ENCODE measurements at places on chromosomes 1 and 21. TPM values are rescaled to one million over a fixed set of nuclear protein-coding genes. Genes with fewer than 3 reads are reported as not detected.

- H3K27me3 ChIP-seq, result no peaks in the 10 kb centered on the region
- H3K4me1 ChIP-seq, result no peaks in the 10 kb centered on the region
- H3K27ac ChIP-seq, result no peak overlapping the region
- DNase-seq, result no peak
- no peaks in the 10 kb centered on the region for H3K36me3 ChIP-seq
Measured at GRCh38 chr1:157639800-157640199, 41.9 kb upstream of the FCRL4 start.

GRCh38 chr21:41897047-41897669 is 18.0 kb upstream of the PRDM15 start:
- no peak overlapping the region for H3K27ac ChIP-seq
- no peaks in the 10 kb centered on the region for H3K27me3 ChIP-seq
- DNase-seq, result no peak
- H3K36me3 ChIP-seq, result no peaks in the 10 kb centered on the region
- H3K4me3 ChIP-seq, result no peak overlapping the region
- no peaks in the 10 kb centered on the region for H3K4me1 ChIP-seq

The SPRR2F gene
- not detected for polyA plus RNA-seq

- no peak for DNase-seq
- H3K27ac ChIP-seq, result no peak overlapping the region
- H3K36me3 ChIP-seq, result peaks cover 9% of the 10 kb centered on the region
- no peak overlapping the region for H3K4me3 ChIP-seq
- no peaks in the 10 kb centered on the region for H3K27me3 ChIP-seq
Measured at GRCh38 chr21:17783481-17784179, 35.5 kb downstream of the C21orf91 start.

DNA sequence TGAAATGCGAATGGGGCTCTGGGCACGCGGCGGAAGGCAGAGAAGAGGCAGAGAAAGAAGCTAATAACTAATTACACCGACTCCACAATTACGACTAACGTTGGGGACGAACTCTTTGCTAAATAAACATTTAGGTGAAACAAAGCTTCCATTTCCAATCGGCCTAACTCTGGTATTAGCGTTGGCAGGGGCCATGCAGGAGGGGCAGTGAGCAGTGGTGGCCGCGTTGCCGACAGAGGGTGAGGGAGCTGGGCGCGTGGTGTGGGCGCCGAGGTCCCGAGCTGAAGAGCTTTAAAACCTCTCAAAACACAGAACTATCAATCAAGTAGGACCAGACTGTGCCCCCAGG is 553 bp upstream of the NDUFV3 start:
- H3K4me3 ChIP-seq, result peak overlapping the region; percentile 82
- H3K27me3 ChIP-seq, result no peaks in the 10 kb centered on the region
- H3K4me1 ChIP-seq, result peaks cover 4% of the 10 kb centered on the region
- peak overlapping the region; percentile 97 for H3K27ac ChIP-seq

The CD5L gene
- polyA plus RNA-seq, result not detected

GRCh38 chr21:46472246-46472645 is 13.6 kb downstream of the DIP2A start:
- no peak overlapping the region for H3K27ac ChIP-seq
- no peak overlapping the region for H3K4me3 ChIP-seq
- H3K27me3 ChIP-seq, result no peaks in the 10 kb centered on the region
- H3K36me3 ChIP-seq, result peaks cover 17% of the 10 kb centered on the region
- no peaks in the 10 kb centered on the region for H3K4me1 ChIP-seq

The ADARB1 gene
- polyA plus RNA-seq, result 6.4 TPM

DNA sequence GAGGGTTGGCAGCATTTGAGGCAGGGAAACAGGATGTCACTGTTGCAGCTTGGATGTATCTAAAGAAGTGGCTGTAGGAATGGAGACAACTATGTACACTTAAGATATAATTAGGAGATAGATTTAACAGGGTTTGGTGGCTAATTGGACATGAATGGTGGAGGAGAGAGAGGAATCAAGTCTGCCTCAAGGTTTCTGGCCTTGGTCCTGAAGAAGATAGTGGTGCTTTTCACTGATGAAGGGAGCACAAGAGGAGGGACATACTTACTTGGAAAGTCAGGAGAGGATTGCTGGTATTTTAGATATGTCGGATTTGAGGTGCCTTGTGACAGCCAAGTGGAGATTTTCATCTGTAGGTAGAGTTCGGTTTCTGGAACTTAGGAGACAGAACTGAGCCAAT is 123.9 kb downstream of the ST6GALNAC3 start:
- no peaks in the 10 kb centered on the region for H3K4me1 ChIP-seq
- DNase-seq, result no peak
- no peak overlapping the region for H3K27ac ChIP-seq
- H3K4me3 ChIP-seq, result no peak overlapping the region
- no peaks in the 10 kb centered on the region for H3K36me3 ChIP-seq

GRCh38 chr1:119958223-119958622 is 61.9 kb upstream of the ADAM30 start:
- H3K4me3 ChIP-seq, result no peak overlapping the region
- H3K27me3 ChIP-seq, result no peaks in the 10 kb centered on the region
- peaks cover 58% of the 10 kb centered on the region for H3K36me3 ChIP-seq
- H3K27ac ChIP-seq, result no peak overlapping the region
- H3K4me1 ChIP-seq, result no peaks in the 10 kb centered on the region

The WDR64 gene
- polyA plus RNA-seq, result not detected

The FCRL4 gene
- not detected for polyA plus RNA-seq

GRCh38 chr1:17206196-17206595 is 1.3 kb downstream of the PADI1 start:
- DNase-seq, result peak; percentile 17
- no peaks in the 10 kb centered on the region for H3K4me1 ChIP-seq
- H3K4me3 ChIP-seq, result no peak overlapping the region
- H3K36me3 ChIP-seq, result no peaks in the 10 kb centered on the region
- peaks cover 4% of the 10 kb centered on the region for H3K27me3 ChIP-seq
- no peak overlapping the region for H3K27ac ChIP-seq

GRCh38 chr1:19495799-19496526 is 10.6 kb upstream of the CAPZB start:
- peak overlapping the region; percentile 59 for H3K27ac ChIP-seq
- no peak overlapping the region for H3K4me3 ChIP-seq
- H3K4me1 ChIP-seq, result peaks cover 6% of the 10 kb centered on the region

The RBP7 gene
- 10.4 TPM for polyA plus RNA-seq

- no peak overlapping the region for H3K27ac ChIP-seq
- peaks cover 5% of the 10 kb centered on the region for H3K4me1 ChIP-seq
- peak; percentile 68 for DNase-seq
Measured at GRCh38 chr1:27332536-27333281, 9.1 kb upstream of the SYTL1 start.

DNA sequence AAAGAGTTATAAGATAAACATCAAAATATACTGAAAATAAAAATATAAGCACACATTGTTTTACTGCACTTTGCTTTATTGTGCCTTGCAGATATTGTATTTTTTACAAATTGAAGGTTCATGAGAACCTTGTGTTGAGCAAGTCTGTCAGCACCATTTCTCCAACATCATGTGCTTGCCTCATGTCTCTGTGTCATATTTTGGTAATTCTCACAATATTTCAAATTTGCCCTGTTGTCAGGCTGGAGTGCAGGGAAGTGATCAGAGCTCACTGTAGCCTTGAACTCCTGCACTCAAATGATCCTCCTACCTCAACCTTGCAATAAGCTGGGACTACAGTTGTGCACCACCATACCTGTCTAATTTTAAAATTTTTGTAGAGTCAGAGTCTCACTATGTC is 21.3 kb upstream of the CNIH3 start:
- no peak overlapping the region for H3K27ac ChIP-seq
- H3K4me1 ChIP-seq, result peaks cover 7% of the 10 kb centered on the region
- H3K4me3 ChIP-seq, result no peak overlapping the region
- no peaks in the 10 kb centered on the region for H3K36me3 ChIP-seq
- no peak for DNase-seq

- no peak overlapping the region for H3K27ac ChIP-seq
- H3K36me3 ChIP-seq, result no peaks in the 10 kb centered on the region
- H3K27me3 ChIP-seq, result no peaks in the 10 kb centered on the region
- DNase-seq, result no peak
- no peaks in the 10 kb centered on the region for H3K4me1 ChIP-seq
- H3K4me3 ChIP-seq, result no peak overlapping the region
Measured at GRCh38 chr1:31725134-31725533, 21.3 kb upstream of the COL16A1 start.

The L1TD1 gene
- polyA plus RNA-seq, result 0.04 TPM

The SAMD11 gene
- 1.5 TPM for polyA plus RNA-seq

The UMODL1 gene
- not detected for polyA plus RNA-seq

GRCh38 chr1:202890392-202890791 is 1.4 kb upstream of the RABIF start:
- H3K27ac ChIP-seq, result no peak overlapping the region
- peaks cover 14% of the 10 kb centered on the region for H3K4me1 ChIP-seq
- peaks cover 16% of the 10 kb centered on the region for H3K36me3 ChIP-seq
- no peaks in the 10 kb centered on the region for H3K27me3 ChIP-seq

The C1QB gene
- 14.8 TPM for polyA plus RNA-seq

GRCh38 chr1:30014031-30014430 is 709.4 kb downstream of the MATN1 start:
- H3K27ac ChIP-seq, result no peak overlapping the region
- DNase-seq, result no peak
- no peaks in the 10 kb centered on the region for H3K36me3 ChIP-seq
- H3K4me1 ChIP-seq, result no peaks in the 10 kb centered on the region
- H3K4me3 ChIP-seq, result no peak overlapping the region

DNA sequence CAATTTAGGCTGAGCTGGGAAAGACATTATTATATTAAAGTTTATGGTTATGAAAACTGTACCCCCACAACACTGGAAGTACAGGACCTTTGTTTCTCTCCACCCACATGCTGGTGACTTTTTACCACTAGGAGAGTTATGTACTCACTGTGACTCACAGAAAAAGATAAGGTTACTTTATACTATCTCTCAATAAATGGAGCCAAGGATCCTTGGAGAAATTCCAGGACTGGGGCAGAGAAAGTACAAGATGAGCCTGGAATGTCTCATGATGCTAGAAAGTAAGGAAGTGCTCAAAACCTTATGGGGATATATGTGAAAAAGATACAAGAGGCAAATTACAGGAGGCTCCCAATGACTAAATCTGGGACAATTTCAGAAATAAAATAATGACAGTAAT is 63.9 kb upstream of the C1orf105 start:
- no peak overlapping the region for H3K27ac ChIP-seq
- no peaks in the 10 kb centered on the region for H3K36me3 ChIP-seq
- peaks cover 15% of the 10 kb centered on the region for H3K4me1 ChIP-seq
- no peaks in the 10 kb centered on the region for H3K27me3 ChIP-seq

The RHD gene
- not detected for polyA plus RNA-seq

The ARHGEF16 gene
- 0.55 TPM for polyA plus RNA-seq

GRCh38 chr1:8350914-8351684 is 33.2 kb downstream of the SLC45A1 start:
- H3K27ac ChIP-seq, result no peak overlapping the region
- H3K4me3 ChIP-seq, result no peak overlapping the region
- peaks cover 36% of the 10 kb centered on the region for H3K36me3 ChIP-seq
- H3K27me3 ChIP-seq, result no peaks in the 10 kb centered on the region
- DNase-seq, result no peak

GRCh38 chr1:115656461-115657077 is 14.8 kb downstream of the VANGL1 start:
- H3K27ac ChIP-seq, result no peak overlapping the region
- no peak overlapping the region for H3K4me3 ChIP-seq
- no peaks in the 10 kb centered on the region for H3K27me3 ChIP-seq
- DNase-seq, result no peak
- no peaks in the 10 kb centered on the region for H3K36me3 ChIP-seq

- H3K4me1 ChIP-seq, result no peaks in the 10 kb centered on the region
- no peaks in the 10 kb centered on the region for H3K36me3 ChIP-seq
- no peak overlapping the region for H3K27ac ChIP-seq
- no peak overlapping the region for H3K4me3 ChIP-seq
- no peaks in the 10 kb centered on the region for H3K27me3 ChIP-seq
Measured at GRCh38 chr1:153456396-153456795, 4.1 kb downstream of the S100A7 start.

The CIART gene
- 11.6 TPM for polyA plus RNA-seq

- peak overlapping the region; percentile 92 for H3K4me3 ChIP-seq
- peak overlapping the region; percentile 92 for H3K27ac ChIP-seq
- H3K4me1 ChIP-seq, result peaks cover 11% of the 10 kb centered on the region
- no peak for DNase-seq
- H3K36me3 ChIP-seq, result peaks cover 33% of the 10 kb centered on the region
- H3K27me3 ChIP-seq, result no peaks in the 10 kb centered on the region
Measured at GRCh38 chr1:150269451-150269850, 635 bp upstream of the APH1A start.

GRCh38 chr1:174000371-174000770 is 21.8 kb downstream of the RC3H1 start:
- no peak for DNase-seq
- H3K4me1 ChIP-seq, result peaks cover 36% of the 10 kb centered on the region
- H3K4me3 ChIP-seq, result no peak overlapping the region
- no peaks in the 10 kb centered on the region for H3K27me3 ChIP-seq

The RGSL1 gene
- not detected for polyA plus RNA-seq

DNA sequence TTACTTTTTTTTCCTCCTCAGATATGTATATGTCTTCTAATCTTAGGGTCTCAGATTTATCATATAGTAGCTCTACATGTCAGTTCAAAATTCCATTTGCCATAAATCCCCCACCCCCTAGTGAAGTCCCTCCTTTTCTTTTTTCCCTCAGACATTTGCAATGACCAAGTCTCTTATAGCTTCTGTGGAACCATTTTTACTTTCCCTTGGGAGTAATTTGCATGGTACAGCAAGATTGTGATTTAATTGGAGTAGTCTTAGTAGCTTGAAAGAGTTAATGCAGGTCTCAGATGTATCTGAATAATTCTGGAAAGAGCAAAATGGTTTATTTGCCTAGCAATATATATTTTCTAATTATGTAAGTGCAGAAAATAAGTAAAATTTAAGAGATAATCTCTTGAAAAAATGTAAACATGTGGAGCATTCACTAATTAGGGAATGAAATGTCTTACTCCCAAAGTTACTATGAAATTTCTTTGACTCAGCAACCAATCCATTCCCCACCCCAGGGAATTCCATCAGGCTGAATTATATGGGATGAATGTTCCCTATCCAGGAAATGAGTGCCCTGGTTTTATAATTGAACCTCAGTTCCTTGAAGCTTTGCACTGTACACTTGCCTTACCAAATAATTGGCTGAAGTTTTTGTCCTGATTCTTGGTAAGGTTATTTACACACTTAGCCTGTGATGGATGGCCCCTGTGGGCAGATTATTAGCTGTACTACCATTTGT is 267.0 kb downstream of the DNM3 start:
- H3K27me3 ChIP-seq, result no peaks in the 10 kb centered on the region
- no peak for DNase-seq
- H3K36me3 ChIP-seq, result no peaks in the 10 kb centered on the region
- H3K4me3 ChIP-seq, result no peak overlapping the region

DNA sequence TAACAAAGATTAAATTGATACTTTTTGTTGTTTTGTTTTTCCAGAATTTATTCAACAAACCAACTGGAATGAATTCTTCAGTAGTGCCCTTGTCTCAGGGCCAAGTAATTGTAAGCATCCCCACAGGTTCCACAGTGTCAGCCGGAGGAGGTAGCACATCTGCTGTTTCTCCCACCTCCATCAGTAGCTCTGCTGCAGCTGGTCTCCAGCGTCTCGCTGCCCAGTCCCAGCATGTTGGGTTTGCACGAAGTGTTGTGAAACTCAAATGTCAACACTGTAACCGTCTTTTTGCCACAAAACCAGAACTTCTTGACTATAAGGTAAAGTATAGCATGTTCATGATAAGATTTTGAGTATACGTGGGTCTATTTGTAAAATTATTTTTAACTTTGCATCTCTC is 118.5 kb downstream of the ZMYM4 start:
- no peak for DNase-seq
- H3K4me3 ChIP-seq, result no peak overlapping the region
- no peak overlapping the region for H3K27ac ChIP-seq
- H3K4me1 ChIP-seq, result no peaks in the 10 kb centered on the region
- H3K36me3 ChIP-seq, result peaks cover 81% of the 10 kb centered on the region

The TEKT2 gene
- polyA plus RNA-seq, result 0.03 TPM

The SLC19A2 gene
- 150 TPM for polyA plus RNA-seq

Data from psoas muscle (tissue), 8 donors.